ENCODE measurements at places on chromosomes 11 and 22.

- peak; percentile 86 for DNase-seq
Measured at GRCh38 chr11:67382276-67383136, 9.1 kb upstream of the CLCF1 start.

GRCh38 chr22:31128156-31128555 lies 5.4 kb downstream of the INPP5J start:
- DNase-seq = no peak

DNA sequence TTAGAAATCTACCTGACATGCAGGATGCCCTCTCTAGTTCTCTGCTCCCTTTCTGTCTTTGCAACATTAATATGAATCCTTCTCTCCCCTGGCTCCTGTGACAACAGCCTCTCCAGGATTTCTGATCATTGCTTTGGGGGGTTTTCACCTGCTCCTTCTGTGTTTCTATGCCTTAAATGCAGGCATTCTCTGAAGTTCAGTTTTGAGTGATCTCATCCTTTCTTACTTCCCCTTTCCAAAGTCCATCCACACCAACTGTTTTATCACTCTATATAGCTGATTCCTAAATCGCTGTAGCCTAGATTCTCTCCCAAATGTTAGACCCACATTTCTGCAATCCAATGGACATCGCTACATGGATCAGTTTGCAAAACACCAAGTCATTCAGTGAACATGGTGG lies 330.7 kb upstream of the NCAM1 start:
- DNase-seq = no peak

DNA sequence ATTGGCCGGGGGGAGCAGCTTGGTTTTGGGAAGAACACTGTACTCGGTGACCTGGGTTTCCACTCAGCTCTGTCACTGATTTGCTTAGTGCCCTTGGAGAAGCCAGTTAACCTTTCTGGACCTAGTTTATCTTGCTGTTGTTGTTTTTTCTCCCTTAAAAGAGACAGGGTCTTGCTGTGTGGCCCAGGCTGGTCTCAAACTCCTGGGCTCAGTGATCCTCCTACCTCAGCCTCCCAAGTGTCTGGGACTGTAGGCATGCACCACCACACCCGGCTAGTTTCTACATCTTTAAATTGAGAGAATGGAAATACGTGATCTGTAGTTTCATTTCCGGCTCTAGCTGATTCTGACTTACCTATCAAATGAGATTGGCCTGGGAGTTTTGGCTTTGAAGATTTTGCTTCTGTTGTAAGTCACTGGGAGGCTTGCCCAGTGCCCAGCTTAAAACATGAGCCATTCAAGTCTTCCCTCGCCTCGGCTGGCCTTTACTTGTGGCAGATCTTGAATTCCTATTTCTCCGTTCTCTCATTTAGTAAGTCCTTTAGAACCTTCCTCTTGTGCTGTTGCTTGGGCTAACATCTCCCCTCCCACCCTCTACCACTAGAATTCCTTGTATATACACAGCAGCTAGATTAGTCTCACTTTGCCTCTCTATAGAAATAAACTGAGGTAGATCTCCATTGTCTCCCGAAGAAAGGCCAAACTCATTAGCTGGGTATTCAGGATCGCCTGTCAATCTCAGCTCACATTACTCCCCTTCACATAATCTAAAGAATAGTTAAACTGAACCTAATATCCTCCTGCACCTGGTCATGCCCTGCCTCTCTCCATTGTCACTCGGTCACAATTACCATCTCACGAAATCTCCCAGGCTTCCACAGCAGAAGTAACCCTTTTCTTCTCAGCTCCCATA lies 87.7 kb upstream of the SLC25A18 start:
- DNase-seq = no peak

GRCh38 chr11:19849947-19850593 lies 137.4 kb downstream of the NAV2 start:
- no peak for DNase-seq

DNA sequence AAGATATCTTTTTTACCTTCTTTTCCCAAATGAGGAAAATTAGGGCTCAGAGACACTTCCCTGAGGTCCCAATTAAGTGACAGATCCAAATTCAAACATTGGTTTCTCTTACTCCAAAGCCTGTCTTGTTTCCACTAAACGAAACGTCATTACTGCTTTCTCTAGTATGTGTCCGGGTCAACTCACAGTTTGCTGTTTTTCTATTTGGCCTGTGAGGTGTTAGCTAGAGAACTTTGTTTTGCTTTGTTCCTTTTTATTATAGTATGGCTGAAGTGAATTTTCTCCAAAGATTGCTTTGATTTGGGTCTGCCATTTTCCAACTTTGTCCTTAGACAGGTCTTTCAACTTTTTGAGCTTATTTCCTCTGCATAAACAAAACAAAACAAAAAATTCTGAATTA lies 179.6 kb downstream of the UVRAG start:
- no peak for DNase-seq
